ENCODE measurements at places on chromosomes 16 and 17.

- DNase-seq = no peak
Measured at GRCh38 chr17:2120586-2121335, 65.9 kb downstream of the HIC1 start.

DNA sequence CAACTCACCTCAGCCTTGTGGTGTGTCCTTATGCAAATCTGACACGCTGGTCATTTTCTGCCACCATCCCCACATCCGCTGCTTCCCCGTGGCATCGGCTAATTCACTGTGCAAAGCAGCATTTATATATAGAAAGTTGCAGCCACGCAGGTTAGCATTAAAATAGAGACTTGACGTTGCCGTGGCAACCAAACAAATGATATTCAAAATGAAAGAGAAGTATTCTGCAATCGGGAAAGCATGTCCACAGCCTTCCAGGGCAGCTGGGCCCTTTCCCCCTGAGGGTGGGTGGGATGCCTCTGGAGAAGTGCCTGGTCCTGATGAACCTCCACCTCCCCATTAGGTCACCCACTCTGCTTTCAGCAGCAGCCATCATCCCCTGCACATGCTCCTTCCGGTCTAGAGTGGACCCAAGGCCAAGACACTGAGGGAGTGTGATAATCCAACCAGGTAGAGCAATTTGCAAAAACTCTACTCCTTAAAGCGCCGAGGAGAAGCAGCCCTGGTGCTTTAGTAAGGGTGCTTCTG lies 138.7 kb downstream of the GAS7 start:
- peak; percentile 61 for DNase-seq

DNA sequence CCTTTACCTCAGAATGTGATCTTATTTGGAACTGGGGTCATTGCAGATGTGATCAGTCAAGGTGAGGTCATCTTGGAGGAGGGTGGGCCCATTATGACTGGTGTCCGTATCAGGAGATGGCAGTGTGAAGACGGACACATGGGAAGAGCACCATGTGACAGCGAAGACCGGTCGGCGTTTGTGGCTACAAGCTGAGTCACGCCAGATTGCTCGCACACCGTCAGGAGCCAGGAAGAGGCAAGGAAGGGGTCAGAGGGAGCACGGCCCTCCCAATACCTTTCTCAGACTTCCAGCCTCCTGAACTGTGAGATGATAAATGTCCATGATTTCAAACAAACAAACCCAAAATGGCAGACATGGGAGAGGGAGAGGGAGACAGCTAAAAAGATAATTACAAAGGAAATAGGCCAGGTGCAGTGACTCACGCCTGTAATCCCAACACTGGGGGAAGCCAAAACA lies 13.2 kb downstream of the STARD3 start:
- DNase-seq = no peak

DNA sequence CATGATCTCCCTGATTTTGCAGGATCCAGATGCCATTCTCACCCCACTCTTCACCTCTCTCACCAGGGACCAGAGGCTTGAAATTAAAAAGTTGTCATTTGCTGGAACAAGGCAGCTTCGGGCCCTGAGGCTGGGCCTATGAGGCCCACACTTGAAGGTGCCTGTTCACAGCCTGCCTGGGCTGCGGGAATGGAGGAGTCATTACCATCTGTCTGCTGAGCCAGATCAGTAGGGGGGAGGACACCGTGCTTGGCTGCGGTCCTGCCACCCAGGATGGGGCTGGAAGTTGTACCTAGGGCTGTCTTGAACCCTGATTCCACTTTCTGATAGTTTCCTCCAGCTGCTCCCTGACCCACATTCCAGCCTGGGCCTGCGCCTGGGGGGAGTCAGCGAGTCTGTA lies 208.3 kb upstream of the N4BP1 start:
- DNase-seq = no peak

DNA sequence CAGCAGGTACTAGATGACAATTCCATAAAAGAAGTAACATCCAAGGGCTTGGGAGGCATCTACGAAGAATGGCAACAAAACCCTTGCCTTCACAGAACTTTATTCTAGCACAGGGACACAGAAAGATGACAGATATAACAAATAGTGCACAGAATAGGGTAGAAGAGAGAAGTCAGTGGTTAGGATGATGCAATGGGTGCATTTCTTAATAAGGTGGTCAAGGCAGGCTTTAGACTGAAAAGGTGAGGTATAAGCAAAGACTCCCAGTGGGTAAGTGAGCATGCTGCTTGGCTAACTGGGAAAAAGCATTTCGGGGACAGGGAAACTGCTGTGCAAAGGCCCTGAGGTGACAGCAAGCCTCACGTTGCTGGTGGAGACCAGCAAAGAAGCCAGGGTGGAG lies 175.9 kb downstream of the XYLT1 start:
- no peak for DNase-seq

GRCh38 chr17:19728084-19728495 lies 11.7 kb upstream of the SLC47A2 start:
- no peak for DNase-seq

GRCh38 chr16:72819345-72819744 lies 228.6 kb downstream of the ZFHX3 start:
- no peak for DNase-seq

- DNase-seq = no peak
Measured at GRCh38 chr17:19748807-19749193, 702 bp upstream of the ALDH3A1 start.

DNA sequence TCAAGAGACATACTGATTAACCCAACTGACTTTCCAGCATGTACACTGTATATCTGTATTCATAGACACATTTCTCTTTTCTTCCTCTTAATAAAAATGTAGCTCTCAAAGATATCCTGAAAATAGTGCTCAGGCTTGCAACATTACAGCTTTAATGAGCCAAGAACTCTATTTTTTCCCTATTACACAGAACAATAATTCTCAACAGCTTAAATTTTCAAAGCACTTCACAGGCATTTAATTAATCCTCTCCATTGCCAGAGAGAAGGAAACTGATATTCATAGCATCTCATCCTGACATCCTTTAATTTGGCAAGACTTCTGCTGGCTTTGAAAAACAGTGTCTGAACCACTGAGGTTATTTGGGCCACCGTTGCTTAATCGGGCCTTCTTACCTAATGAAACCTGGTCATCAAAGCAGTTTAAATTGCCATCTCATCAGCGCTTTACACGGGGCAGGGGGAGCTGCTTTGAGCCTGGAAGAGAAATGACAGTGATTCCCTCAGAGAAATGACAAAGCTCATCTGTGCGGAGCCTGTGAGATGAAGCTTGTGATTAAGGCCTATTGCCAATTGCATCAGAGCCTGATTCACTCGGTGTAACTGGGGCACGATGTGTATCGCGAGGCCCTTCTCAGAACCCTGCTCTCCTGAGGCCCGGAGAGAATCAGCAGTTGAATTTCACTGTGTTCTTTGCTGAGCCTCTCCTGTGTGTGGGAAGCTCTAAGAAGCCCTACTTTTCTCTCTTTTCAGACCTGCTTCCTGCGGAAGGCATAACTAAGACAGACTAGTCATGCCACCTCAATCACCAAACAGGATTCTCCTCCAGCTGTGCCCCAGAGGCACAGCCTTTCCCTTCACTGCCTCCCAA lies 8.5 kb upstream of the SIAH1 start:
- no peak for DNase-seq

DNA sequence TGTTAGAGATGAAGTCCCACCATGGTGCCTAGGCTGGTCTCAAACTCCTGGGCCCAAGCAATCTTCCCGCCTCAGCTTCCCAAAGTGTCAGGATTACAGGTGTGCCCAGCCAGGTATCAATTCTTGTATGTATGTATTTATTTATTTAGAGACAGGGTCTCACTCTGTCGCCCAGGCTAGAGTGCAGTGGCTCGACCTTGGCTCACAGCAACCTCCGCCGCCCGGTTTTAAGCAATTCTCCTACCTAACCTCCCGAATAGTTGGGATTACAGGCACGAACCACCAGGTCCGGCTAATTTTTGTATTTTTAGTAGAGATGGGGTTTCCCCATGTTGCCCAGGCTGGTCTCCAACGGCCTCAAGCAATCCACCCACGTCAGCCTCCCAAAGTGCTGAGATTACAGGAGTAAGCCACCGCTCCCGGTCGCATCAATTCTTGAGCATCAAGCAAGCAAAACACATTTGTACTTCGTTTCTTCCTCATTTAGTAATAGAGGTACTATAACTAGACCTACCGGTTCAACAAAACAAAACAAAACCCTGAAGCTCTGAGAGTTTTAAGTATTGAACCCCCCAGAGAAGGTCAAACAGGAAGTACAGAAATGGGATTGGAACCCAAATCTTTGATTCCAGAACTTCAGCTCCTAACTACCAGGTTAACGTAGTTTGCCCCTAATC lies 1.0 kb upstream of the ZNF500 start:
- DNase-seq = no peak

- no peak for DNase-seq
Measured at GRCh38 chr17:77329741-77330531, 189.2 kb downstream of the SEC14L1 start.

DNA sequence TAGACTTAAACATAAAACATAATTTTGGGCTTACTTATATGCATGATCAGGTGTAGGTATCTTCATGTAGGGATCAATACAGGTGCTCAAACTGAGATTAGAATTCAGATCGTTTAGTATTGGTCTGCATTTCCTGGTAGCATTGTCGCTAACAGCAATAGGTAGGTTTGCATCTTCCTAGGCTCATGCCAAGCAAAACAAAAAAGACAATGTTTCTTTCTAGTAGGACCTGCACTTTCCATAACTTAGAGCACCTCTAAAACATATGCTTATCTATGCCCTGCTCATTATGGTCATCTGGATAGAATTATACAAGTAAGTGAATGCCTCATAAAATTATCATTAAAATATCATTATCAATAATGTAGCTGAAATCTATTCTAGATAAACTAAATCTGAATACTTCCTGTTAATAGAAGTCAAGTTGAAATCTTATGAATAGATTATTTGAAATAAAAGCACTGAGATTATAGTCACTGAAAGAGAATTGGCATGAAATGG lies 26.7 kb downstream of the PCTP start:
- DNase-seq = no peak
